ENCODE measurements at places on chromosomes 7 and 10.

DNA sequence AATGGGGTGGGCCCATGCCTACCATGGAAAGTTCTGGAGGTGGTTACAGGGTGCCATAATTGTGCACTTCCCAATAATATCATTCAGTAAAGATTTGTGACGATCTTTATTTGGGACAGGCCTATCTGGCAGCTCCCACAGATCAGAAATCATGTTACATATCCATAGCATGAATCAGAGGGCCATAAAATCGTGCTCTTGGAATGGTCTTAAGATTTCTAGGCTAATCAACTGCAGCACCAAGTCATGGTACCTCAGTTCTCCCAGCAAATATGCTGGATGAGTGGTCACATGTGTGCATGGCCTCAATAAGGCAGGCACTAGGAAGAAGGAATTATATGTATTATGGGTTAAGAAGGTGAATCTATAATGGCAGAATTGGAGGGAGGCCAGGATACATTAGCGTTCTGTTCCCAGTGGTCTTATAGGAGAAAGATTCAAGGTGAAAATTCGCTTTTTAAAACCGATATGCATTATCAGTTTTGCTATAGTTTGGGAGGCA is 134.7 kb downstream of the NRP1 start:
- DNase-seq, result no peak

DNA sequence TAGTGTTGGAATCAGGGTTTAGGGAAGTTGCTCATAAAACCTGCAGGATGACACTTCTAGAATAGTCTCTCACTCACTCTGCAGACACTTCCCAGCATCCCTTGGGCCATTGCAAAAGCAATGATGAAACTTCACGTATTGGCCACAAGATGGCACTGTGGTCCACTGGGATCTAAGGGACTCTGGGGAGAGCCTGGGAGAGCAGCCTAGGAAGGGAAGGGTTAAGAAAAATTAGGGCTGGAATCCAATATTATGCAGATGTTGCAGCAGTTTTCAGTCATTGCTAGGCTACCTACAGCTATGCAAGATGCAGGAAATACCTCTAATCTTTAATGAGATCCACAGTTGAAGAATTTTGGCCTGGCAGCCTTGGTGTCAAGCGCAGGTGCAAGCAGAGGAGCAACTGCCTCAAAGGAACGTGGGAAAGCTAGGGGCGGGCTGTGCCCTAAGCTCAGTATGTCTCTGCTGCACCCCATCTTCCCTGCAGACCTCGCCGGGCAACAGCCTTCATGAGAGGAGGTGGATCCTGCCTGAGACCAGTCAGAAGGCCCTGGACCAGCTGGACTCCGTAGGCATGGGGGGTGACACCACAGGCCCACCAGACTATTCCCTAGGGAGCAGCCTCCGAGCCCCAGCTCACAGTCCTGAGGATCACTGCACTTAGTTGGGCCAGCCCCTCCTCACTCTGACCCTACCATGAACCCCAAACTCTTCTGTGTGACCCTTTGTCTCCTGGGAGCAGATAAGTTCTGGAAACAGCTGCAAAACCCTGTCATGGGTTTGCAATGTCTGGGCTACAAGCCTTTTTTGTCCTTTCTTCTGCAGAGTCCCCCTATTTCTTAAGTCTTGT is 127.9 kb upstream of the PRSS58 start:
- peak; percentile 60 for DNase-seq

DNA sequence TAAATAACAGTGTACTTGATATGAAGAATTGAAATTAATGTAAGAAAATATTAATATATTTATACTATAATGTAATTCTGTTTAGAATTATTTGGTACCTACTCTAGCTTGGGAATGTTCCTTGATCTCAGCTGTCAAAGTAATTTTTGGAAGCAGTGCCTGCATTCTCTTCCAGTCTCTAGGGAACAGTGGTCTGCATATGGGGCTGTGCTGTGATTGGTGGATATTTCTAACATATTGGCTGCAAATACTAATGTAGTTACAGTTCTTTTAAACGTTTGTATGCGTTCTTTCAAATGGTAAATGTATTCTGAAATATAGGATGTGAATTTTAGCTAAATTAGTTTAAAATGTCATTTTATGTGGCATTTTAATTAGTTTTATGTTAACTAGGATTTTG is 87.2 kb downstream of the PHF14 start:
- no peak for DNase-seq

DNA sequence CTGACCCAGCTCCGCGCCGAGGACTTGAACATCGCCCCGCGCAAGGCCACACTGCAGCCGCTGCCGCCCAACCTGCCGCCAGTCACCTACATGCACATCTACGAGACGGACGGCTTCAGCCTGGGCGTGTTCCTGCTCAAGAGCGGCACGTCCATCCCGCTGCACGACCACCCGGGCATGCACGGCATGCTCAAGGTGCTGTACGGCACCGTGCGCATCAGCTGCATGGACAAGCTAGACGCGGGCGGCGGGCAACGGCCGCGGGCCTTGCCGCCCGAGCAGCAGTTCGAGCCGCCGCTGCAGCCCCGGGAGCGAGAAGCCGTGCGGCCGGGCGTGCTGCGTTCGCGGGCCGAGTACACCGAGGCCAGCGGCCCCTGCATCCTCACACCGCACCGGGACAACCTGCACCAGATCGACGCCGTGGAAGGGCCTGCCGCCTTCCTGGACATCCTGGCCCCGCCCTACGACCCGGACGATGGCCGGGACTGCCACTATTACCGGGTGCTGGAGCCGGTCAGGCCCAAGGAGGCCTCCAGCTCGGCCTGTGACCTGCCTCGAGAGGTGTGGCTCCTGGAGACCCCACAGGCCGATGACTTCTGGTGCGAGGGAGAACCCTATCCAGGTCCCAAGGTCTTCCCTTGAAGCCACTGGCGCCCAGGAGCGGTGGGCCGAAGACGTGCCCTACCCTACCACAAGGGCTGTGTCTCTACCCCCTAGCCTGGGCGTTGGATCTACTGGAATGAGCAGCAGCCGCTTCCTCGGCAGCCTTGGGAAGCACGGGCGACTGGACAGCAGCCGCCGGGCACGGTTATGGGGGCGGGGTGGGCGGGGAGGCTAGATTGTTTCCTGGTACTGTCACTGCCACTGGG is 945 bp downstream of the ADO start:
- DNase-seq, result peak; percentile 20

- DNase-seq, result peak; percentile 5
Observed at GRCh38 chr10:49080071-49080470, 35.3 kb downstream of the VSTM4 start.

DNA sequence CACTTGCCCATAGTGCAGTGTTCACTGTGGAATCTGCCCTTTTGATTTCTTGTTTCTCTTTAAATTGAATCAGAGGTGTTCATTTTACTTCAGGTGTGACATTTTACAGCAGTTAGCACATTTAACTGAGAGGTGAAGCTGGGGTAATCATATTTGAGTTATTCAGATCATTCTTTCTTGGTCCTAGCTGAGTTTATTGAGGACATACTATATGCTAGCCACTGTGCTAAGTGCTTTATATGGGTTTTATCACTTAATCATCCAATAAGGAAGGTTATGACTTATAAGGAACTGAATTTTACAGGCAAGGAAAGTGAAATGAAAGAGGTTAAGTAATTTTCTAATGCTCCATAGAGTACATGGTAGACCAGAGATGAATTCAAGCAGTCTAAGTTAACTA is 79.7 kb downstream of the PON1 start:
- no peak for DNase-seq

DNA sequence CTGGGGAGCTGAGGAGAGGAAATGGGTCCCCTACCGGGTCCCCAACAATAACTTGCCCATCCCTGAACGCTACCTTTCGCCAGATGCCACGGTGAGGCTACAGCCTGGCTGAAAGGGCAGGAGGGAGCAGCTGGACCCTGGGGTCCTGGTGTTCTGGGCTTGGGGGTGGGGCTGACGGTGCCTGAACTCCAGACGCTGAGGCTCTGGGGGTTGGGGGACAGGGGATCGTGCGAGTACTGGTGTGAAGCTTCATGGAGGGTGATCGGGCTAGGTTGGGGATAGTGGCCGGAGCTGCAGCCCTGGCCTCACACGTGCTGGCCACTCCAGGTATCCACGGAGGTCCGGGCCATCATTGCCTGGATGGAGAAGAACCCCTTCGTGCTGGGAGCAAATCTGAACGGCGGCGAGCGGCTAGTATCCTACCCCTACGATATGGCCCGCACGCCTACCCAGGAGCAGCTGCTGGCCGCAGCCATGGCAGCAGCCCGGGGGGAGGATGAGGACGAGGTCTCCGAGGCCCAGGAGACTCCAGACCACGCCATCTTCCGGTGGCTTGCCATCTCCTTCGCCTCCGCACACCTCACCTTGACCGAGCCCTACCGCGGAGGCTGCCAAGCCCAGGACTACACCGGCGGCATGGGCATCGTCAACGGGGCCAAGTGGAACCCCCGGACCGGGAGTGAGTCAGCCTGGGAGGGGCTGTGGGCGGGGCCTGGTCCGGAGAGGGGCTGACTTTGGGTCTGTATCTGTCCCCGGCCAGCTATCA is 8.3 kb downstream of the AEBP1 start:
- DNase-seq, result no peak

All from activated CD4-positive, alpha-beta T cell treated with anti-CD3 and anti-CD28 coated beads for 48 hours (primary cell).